ENCODE measurements at places on chromosomes 6 and 20. TPM values are rescaled to one million over a fixed set of nuclear protein-coding genes. Genes with fewer than 3 reads are reported as not detected.

DNA sequence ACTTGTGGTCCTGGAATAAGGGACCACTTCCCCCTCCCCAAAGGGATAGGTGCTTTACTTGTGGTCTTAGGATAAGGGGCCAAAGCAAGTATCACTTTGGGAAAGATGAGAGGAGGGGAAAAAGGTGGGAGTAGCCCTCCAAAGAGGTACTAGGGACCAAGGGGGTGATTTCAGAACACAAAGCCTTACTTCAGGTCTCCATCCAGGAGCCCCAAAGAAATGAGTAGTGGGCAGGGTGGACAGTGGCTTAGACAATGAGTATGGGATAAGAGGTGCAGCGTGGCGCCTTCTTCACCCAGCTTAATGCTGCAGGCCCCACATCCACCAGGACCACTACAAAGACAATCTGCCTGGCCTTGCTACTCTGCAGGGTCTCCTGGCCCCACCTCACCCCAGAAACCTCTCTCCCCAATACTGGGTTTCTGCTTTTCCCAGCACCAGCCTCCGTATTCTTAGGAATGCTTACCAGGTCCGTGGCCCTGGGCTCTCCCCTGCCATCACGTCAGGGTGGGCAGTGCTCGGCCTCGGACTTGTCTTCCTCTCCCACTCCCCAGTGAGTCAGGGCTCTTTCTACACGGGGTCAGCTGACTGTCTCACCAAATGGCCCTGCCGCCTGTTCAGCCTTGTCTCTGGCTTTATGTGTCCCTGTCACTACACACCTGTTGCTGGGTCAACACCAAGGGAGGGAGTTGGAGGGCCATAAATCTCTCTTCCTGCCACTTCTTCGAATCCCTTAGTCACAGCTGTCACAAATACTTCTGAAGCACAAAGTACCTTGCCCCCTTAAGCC lies 3.1 kb downstream of the NNAT start:
- no peak overlapping the region for H3K4me3 ChIP-seq
- no peak overlapping the region for H3K27ac ChIP-seq
- no peaks in the 10 kb centered on the region for H3K27me3 ChIP-seq
- DNase-seq, result no peak
- H3K4me1 ChIP-seq, result peaks cover 44% of the 10 kb centered on the region
- peaks cover 5% of the 10 kb centered on the region for H3K36me3 ChIP-seq

- no peak overlapping the region for H3K27ac ChIP-seq
- no peak for DNase-seq
- no peaks in the 10 kb centered on the region for H3K4me1 ChIP-seq
- no peaks in the 10 kb centered on the region for H3K36me3 ChIP-seq
- no peak overlapping the region for H3K4me3 ChIP-seq
These were observed 130.3 kb upstream of the BMP2 start for GRCh38 chr20:6637160-6637579.

The SRMS gene
- not detected for total RNA-seq

GRCh38 chr6:168699631-168700295 lies 258.8 kb downstream of the SMOC2 start:
- H3K4me1 ChIP-seq, result no peaks in the 10 kb centered on the region
- no peaks in the 10 kb centered on the region for H3K36me3 ChIP-seq
- H3K4me3 ChIP-seq, result no peak overlapping the region
- H3K27ac ChIP-seq, result no peak overlapping the region

DNA sequence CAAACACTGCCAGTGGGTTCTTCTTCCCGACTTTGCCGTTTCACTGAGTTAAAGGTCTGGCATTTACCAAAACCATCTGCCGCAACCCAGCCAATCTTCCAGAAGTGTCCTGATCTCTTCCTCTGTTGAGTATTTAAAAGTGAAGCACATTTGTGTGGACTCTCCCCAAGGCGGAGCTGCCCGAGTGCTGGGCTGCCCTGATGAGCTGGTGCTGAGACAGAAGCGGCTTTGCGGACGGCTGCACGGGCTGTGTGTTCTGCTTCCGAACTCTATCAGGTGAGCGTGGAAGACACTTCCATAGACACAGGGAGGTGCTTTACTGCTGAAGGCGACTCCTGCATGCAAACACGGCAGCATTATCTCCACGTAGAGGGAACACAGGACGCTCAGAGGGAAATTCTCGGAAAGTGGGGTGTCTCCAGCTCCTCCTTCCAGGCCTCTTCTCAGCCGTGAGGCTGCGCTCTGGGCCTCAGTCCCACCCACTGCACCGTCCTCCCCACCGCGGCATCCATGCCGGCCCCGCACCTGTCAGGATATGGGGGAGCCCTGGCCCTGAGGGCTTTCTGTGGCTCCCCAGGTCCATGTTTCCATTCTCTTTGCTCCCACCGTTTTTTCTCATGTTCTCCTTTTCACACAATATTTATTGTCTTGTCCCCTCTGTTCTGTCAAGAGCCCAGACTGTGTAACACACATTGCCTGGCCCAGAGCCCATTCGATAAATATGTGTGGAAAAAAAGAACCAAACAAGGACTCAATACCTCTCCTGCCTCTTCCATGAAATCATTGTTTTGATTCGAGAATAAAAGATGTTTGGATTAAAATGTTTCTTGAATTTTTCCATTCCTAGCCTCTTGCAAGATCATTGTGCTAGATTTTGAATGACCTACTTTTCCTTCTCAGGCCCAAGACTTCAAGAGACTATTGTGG lies 205.1 kb downstream of the DLL1 start:
- H3K27ac ChIP-seq, result no peak overlapping the region
- no peaks in the 10 kb centered on the region for H3K27me3 ChIP-seq
- H3K36me3 ChIP-seq, result no peaks in the 10 kb centered on the region
- H3K4me3 ChIP-seq, result no peak overlapping the region

DNA sequence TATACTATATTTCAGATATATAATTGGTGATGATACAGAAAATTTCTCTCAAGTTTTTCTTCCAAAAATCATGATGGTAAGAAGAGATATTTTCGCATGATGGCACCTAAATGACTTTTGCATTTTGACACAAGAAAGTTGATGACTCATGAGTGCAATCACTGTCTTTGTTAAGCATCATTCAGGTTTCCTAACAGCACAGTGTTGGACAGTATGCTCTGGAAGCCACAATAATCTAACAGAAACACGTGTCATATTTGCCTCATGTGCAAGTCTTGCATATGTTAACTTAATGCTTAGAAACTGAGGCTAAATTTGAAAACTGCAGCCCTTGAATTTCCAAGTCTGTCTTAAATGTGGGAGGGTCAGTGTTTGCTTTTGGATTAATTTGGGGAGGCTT lies 533.5 kb downstream of the LMBRD1 start:
- H3K27ac ChIP-seq, result no peak overlapping the region
- DNase-seq, result no peak
- no peaks in the 10 kb centered on the region for H3K4me1 ChIP-seq
- H3K4me3 ChIP-seq, result no peak overlapping the region

GRCh38 chr20:38590676-38591473 lies 9.9 kb downstream of the ADIG start:
- H3K4me3 ChIP-seq, result no peak overlapping the region
- no peak overlapping the region for H3K27ac ChIP-seq
- no peaks in the 10 kb centered on the region for H3K36me3 ChIP-seq
- H3K27me3 ChIP-seq, result no peaks in the 10 kb centered on the region

DNA sequence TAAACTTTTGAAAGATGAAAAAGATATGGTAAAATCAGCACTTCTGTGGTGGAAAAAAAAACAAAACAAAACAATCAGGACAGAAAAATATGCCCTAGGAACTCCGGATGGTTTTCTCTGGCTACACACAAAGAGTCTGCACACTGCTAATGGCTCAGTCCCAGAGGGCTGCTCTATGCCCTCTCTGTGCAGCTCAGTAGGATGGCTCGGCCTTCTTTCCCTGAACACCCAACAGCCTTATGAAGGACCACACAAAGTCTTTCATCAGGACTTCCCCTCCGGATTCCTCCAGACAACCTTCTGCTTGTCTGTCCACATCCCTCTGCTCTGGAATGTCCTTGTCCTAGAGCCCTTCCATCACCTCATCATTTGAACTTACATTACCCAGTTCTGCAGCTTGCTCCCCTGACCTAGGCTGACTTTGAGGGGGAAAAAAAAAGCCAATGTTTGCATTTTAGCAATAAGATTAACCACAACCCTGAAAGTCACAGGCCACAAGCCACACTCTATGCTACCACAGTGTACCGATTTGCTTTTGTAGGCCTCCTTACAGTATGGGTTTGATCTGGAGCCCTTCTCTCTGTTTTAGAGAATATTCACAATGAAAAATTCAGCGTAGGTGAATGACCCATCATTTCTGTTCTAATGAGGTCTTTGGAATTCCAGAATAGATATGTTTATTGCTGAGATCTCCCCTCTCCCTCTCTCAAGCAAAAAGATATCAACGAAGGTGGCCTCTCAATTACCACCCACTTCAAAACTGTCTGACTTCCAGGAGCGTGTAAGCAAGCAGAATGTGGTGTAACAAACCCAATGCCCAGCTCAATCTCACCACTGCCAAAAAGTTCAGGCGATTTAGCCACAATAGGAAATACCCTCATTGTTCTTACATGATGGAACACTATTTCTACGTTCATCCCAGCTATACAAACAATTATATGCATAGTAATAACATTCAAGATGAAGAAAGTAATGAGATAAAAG lies 164.0 kb downstream of the GMDS start:
- H3K36me3 ChIP-seq, result no peaks in the 10 kb centered on the region
- DNase-seq, result no peak
- no peaks in the 10 kb centered on the region for H3K4me1 ChIP-seq
- no peaks in the 10 kb centered on the region for H3K27me3 ChIP-seq
- no peak overlapping the region for H3K4me3 ChIP-seq
- no peak overlapping the region for H3K27ac ChIP-seq

The HLA-DOA gene
- 14.0 TPM for total RNA-seq

The NT5E gene
- 0.62 TPM for total RNA-seq

DNA sequence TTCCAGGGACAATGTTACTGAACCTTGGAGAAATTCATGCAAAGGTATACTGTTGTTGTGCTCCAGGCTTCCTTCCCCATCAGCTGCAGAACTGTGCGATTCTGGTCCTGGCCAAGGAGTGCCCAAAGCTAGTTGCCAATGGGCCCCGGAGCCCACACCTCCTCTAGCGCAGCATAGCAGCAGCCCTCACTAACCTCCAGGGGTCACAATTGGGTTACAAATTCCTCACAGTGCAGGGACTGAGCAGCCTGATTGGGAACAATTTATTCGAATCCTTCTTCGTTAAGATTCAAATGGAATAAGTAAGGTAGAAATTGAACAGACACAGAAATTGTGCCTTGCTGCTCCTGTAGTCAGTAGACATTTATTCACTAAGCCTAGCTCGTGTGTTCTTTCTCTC lies 284.9 kb downstream of the PRKN start:
- no peaks in the 10 kb centered on the region for H3K4me1 ChIP-seq
- no peak overlapping the region for H3K4me3 ChIP-seq
- DNase-seq, result no peak

The EYA2 gene
- total RNA-seq, result not detected
